ENCODE measurements at places on chromosomes 13 and 19.

DNA sequence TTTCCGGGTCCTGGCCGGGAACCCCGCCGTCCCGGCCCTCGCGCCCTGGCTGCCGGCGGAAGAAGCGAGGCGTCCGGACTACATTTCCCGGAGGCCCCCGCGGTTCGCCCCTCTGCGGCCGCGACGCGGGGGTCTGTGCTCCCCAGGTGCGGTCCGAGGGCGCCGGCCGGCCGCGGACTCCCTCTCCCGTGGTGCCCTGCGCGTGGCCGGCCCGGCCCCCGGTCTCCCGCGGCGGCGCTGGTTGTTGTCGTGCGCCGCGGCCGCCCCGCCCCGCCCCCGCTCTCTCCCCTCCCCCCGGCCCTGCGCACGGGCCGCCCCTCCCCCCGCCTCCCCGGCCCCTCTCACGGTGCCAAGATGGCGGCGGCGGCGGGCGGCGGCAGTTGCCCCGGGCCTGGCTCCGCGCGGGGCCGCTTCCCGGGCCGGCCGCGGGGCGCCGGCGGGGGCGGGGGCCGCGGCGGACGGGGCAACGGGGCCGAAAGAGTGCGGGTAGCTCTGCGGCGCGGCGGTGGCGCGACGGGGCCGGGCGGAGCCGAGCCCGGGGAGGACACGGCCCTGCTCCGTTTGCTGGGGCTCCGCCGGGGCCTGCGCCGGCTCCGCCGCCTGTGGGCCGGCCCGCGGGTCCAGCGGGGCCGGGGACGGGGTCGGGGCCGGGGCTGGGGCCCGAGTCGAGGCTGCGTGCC lies at the start of gene KMT2B:
TSS of gene KMT2B (plus strand) at position 339 of the 680 bp plus-strand sequence. CDS start at position 355, 16 bp downstream.
- DNase-seq = no peak

- no peak for DNase-seq
Observed at GRCh38 chr19:46288896-46289588, 7.8 kb upstream of the HIF3A start.

GRCh38 chr19:57675881-57676280 lies 5.9 kb upstream of the ZNF551 start:
- DNase-seq = no peak

DNA sequence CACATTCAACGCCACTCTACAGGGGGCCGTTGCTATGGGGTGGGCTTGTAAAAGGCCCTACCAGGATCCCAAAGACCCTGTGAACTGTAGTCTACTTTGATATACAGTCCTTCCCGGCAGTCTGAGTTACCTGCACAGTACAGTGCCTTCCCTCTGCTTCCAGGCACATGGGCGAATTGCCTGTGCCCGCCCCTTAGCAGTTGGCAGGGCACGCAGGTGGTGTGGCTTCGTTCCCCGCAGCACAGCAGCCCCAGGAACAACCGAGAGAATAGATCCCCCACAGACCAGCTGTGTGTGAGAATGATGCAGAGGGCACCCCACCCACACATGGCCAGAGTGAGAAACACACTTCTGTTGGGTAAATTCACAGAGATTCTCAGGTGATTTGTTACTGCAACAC lies 60.6 kb downstream of the MRPL57 start:
- DNase-seq = no peak

GRCh38 chr13:99982731-99983498 lies 1.3 kb downstream of the ZIC2 start:
- no peak for DNase-seq

GRCh38 chr13:78190296-78190695 lies 271.7 kb upstream of the EDNRB start:
- no peak for DNase-seq

GRCh38 chr13:105814902-105815250 lies 720.6 kb downstream of the EFNB2 start:
- DNase-seq = no peak

- no peak for DNase-seq
Observed at GRCh38 chr13:92513672-92514071, 712.9 kb upstream of the GPC6 start.

DNA sequence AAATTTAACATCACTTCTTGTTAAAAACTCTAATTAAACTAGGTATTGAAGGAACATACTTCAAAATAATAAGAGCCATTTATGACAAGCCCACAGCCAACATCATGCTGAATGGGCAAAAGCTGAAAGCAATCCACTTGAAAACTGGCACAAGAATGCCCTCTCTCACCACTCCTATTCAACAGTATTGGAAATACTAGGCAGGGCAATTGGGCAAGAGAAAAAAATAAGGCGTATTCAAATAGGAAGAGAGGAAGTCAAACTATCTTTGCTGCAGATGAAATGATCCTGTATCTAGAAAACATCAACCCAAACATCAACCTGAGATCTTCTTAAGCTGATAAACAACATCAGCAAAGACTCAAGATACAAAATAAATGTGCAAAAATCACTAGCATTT lies 15.6 kb upstream of the LILRB1 start:
- no peak for DNase-seq

GRCh38 chr19:35261356-35262100 lies 7.2 kb upstream of the USF2 start:
- DNase-seq = no peak

DNA sequence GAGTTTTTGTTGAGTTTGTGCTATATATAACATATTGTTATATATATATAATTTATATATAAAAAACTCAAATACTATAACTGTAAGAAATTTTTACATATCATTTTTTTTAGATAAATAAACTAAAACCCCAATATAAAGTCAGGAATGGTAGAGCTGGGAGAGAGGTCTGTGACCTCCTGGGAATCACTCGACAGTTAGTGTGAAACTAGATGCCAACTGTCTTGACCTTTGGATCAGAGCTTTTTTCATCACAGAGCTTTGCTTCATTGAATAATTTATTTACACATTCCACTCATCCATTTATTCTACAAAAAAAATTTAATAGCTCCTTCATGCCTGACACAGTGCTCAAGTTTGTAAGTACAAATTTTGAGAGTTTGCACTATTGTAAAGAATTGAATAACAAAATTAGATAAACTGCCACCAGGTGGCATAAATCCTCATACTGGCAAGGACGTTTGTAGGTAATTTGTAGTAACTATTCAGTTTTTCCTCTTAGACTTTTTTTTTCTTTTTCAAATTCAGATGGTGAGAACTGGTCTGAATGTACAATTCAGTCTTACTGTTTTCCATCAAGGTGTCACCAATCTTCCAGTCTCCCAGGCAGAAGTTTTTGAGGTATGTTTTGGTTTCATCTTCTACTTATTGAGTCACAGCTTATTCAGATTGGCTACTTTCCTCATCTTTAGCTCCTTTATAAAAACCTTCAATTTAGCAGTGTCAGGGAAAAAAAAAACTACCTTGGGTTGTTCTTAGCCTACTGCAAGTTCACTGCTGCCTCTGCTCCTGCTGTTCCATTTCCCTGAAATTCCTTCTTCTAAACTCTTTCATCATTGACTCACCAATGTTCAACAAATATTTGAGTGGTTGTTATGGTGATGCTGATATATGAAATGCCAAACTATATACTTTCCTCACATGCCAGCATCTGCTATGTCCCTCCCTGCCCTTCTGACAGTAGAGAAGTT lies 28.7 kb downstream of the LACC1 start:
- DNase-seq = no peak

DNA sequence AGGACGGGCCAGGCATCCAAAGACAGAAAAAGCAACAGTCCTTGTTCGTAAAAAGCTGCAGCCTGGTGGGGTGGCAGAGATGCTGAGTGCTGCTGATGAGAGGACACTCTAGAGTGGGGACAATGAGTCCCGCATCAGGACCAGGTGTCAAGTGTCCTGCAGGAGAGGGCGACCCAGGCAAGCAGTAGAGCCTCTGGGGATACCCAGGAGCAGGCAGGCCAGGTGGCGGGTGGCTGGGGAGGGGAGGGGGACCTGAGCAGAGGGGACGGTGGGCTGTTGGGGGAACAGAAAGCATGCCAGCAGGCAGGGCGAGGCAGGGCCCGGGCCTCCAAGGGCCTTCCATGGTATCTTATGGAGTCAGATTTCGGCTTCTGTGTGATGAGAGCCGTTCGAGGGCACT lies 35.8 kb downstream of the GGACT start:
- no peak for DNase-seq

DNA sequence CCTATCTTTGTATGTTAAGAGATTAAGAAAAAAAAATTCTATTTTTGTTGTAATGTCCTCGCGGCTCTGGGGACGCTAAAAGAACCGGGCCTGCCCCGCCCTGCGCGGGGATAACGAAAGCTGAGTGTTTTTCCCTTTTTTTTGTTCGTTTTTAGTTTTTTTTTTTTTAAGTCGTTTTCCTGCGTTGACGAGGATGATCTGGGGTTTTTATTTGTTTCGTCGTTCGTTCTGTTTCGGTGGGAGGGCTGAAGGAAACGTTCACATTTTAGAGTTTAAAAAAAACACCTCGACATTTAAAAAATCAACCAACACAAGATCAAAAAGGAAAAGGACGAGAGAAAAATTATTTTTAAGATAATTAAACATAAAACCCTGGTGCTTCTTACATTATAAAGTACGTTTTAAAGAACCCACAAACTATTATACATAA lies 5.6 kb downstream of the LYL1 start:
- DNase-seq = no peak

- DNase-seq = no peak
Observed at GRCh38 chr19:40465025-40465556, 454 bp downstream of the BLVRB start.

DNA sequence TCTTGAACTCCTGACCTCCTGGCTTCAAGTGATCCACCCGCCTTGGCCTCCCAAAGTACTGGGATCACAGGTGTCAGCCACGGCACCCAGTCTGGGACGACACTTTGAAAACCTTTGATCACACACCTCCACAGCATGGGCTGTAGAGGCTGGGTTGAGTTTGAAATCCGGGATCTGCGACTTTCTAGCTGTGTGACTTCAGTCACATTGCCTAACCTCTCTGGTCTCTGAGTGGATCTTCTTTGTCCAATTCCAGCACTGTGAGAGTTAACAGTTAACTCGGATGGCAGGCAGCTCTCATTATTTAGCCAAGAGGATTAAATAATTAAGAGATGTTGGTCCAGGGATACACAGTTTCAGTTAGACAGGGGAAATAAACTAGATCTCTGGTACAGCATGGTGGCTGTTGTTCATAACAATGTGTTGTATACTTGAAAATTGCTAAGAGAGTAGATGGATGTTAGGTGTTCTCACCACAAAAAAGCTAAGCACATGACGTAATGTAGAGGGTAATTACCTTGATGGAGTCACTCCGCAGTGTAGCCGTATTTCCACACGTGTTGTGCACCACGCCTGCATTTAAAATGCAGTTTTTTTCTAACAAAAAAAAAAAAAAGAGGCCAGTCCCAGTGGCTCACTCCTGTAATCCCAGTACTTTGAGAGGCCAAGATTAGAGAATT lies 1.9 kb downstream of the GALP start:
- no peak for DNase-seq

DNA sequence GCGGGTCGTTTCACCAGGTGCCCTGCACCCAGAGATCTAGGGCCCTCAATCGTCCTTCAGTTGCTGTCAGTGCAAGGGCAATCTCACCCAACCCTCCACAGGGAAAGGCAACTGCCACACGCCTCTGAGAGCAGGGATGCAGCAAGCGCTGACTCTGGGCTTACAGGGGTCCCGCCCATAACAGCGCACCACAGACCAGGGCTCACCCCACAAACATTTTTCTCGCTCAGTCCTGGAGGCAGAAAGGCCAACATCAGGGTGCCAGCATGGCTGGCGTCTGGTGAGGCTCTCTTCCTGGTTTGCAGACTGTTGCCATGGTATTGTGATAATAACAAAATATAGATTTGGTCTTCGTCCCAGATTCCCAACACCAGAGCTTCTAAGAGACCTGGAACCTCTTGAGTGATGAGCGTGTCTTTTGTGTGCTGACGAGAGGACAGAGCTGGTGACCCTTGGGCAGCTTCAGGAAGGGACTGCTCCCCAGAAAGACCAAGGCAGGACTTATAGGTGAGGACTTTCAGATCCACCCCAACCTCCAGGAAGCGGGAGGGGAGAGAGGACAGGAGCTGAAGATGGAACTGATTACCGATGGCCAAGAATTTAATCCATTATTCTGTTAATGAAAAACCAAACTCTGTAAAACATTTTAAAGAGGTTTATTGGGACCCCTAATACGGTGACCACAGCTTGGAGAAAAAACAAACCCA lies 51.3 kb downstream of the C13orf46 start:
- no peak for DNase-seq

GRCh38 chr19:10010247-10010691 lies at the start of gene COL5A3:
COL5A3 (minus strand) TSS chr19:10010504; CDS start chr19:10010385, 119 bp downstream.
- DNase-seq = no peak

- DNase-seq = no peak
Observed at GRCh38 chr19:46271481-46272197, 25.2 kb upstream of the HIF3A start.

DNA sequence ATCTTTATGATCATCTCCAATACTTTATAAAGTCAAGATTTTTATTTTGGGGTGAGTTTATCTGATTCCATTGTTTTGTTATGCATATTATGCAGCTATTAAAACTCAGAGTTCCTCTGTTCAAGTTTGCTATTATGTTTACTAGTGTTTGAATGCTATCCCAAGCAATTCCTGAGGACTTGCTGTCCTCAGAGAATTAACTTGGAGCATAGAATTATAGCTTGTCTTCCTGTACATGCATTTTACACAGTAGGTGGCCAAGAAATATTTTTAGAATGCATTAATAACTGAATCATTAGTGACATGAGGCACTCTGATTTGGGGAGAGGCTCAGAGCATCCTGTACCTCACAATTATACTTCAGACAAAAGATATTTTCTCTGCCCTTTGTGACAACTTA lies 195.6 kb upstream of the MIR17HG start:
- no peak for DNase-seq
